Muscle of arm (tissue), 14 donors: ENCODE measurements at places on chromosomes 16 and 17. TPM values are rescaled to one million over a fixed set of nuclear protein-coding genes. Genes with fewer than 3 reads are reported as not detected.

Gene FAM83G
- polyA plus RNA-seq = 0.19 TPM

Gene ZG16B
- polyA plus RNA-seq = 0.24 TPM

Gene GGT6
- polyA plus RNA-seq = not detected

Gene C17orf113
- polyA plus RNA-seq = 0.92 TPM

Gene TBC1D3B
- polyA plus RNA-seq = 3.8 TPM

Gene NPIPA8
- polyA plus RNA-seq = 0.27 TPM

Gene ATXN1L
- 19.5 TPM for polyA plus RNA-seq

Gene KRT33B
- polyA plus RNA-seq = not detected

Gene CHRNE
- 2.0 TPM for polyA plus RNA-seq

Gene RASL10B
- polyA plus RNA-seq = 2.4 TPM

Gene SCARF1
- 7.8 TPM for polyA plus RNA-seq

Gene CLEC18B
- 1.1 TPM for polyA plus RNA-seq

DNA sequence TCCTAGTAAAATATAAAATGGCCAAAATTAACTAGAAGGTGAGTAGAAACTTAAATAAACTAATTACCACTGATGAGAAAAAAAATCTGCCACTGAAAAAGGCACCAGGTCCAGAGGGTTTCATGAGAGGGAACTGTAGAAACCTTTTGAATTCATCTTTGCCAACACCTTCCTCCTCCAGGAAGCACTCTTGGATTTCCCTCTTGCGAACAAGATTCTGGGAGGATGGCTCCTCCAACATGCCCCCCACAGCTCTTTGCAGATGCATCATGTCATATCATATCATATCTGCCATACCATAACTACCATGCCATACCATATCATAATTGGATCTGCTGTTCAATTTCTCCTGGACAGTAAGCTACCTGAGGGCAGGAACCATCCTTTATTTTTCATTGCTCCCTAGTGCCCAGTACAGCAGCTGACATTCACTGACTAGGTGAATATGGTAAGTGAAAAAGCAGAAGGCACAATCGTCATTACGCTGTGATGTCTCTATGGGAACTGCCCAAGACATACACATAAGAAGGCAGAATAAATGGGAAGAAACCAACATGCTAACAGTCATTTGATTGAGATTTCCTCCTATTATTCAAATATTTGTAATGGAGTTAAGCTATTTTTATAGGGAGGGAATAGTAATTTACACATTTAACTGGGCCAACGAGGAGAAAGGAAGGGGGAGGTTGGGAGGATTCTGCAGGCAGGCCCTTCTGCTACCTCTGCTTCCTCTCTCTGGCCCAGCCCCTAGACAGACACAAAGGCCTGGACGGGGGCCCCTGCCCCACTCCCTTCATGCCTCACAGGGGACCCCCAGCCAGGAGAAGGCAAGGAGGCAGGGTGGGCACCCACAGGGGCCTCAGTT lies 110.1 kb upstream of the SMURF2 start:
- DNase-seq = no peak

DNA sequence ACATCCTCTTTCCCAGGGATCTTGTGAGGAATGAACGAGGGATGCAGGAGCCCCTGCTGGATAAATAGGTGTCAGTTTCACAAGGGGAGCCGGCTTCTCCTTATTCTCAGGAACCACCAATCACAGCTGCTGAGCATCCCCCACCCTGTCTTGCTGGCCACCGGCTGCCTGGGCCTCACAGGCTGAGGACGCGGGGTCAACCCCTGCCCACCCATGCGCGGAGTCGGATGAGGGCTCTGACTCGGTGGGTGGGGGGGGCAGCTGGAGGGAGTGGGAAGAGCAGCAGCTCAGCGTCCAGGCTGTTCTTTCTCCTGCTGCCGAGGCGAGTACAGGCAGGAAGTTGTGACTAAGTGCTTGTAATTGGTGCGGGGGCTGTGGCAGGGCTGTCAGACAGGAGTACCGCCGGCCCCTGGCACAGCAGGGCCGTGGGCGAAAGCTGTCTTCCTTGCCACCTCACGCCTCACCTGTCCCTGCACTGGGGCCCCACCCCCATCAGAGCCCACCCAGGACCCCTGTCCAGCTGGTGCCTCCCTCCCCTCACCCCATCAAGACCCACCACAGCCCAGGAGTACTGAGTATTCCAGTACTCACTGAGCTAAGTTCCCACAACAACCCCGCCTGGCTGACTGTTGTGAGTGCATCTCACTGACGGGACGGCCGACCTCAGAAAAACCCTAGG lies 11.0 kb upstream of the DPEP1 start:
- DNase-seq = no peak

GRCh38 chr17:73731733-73732132 lies 87.5 kb upstream of the SDK2 start:
- DNase-seq = no peak

- peak; percentile 57 for DNase-seq
Measured at GRCh38 chr17:3647769-3648555, 11.4 kb downstream of the CTNS start.

DNA sequence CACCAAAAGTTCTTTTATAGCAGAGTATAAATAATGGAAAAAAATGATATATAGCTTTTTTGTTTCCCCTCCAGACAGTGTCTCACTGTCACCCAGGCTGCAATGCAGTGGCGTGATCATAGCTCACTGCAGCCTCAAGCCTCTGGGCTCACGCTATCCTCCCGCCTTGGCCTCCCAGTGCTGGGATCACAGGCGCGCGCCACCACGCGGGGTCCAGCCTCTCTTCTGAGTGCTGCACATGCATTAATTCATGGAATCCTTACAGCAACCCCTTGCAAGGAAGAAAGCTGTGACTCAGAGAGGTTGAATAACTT lies 18.0 kb upstream of the ZNF629 start:
- no peak for DNase-seq

- no peak for DNase-seq
Measured at GRCh38 chr16:68644715-68645493, at the start of gene CDH3. TSS of gene CDH3 (plus strand) at chr16:68645310. CDS start at chr16:68645380, 70 bp downstream.

DNA sequence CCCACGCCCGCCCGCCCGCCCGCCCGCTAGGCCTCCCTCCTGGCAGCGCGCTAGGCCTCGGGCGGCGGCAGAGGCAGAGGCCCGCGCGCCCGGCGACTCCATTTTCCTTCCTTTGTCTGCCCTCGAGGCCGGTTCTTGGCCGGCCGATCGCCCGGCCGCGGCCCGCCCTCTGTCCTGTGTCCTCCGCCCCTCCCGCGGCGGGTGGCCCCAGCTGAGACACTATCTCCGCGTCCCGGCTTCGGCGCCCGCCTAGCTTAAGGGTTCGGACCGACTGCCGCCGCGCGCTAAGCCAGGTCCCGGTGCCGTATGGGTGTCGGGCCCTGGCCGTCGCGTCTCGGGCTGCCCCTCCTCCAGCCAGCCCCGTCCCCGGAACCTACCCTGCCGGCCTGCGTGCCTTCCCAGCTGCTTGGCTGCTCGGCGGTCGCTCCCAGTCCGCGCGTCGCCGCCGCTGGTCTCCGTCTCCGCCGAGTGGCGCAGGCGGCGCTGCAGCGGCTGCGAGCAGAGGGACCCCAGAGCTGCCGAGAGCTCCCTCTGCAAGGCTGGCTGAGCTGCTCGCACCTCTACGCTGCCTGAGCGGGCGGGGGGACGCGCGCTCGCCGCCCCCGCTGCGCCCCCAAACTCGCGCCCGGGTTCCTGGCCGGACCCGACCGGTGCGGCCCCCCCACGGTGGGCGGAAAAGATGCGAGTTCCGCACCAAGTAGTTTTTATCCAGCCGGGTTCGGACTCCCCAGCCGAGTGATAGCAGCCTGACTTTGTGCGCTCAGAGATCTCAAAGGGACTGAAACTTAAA lies 787 bp downstream of the CTCF start:
- peak; percentile 53 for DNase-seq

DNA sequence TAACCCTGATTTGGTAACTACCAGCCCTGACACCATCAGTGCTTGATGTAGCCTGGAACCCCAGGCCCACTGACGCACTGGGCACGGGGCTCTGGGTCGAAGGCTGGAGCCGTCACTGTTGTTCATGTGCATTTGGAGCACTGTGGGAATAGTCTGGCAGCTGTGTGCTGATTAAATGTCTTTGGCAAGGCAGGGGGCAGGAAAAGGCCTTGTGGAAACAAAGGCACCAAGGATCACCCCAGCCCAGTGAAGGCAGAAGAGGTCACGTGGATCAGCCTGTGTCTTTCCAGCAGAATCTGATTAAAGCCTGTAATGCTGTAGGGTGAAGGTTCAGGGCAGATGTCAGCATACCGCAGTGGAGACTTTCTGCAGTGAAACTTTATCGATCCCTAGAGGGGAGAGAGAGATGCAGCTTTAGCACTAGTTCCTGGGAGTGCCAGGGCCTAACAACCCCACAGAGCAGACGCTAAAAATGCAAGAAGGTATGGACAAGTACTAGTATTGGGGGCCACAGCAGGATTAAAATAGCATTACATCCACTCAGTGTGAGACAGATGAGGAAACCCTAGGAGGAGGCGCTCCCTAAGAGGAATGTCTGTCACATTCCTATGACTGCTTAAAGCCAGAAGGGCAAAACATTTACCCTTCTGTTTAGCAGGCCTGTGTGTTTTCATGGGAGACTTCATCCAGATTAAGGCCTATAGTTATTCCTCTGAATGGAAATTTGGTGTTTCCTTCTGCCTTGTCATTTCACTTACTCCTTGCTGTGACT lies 9.7 kb downstream of the ZNHIT3 start:
- DNase-seq = no peak

DNA sequence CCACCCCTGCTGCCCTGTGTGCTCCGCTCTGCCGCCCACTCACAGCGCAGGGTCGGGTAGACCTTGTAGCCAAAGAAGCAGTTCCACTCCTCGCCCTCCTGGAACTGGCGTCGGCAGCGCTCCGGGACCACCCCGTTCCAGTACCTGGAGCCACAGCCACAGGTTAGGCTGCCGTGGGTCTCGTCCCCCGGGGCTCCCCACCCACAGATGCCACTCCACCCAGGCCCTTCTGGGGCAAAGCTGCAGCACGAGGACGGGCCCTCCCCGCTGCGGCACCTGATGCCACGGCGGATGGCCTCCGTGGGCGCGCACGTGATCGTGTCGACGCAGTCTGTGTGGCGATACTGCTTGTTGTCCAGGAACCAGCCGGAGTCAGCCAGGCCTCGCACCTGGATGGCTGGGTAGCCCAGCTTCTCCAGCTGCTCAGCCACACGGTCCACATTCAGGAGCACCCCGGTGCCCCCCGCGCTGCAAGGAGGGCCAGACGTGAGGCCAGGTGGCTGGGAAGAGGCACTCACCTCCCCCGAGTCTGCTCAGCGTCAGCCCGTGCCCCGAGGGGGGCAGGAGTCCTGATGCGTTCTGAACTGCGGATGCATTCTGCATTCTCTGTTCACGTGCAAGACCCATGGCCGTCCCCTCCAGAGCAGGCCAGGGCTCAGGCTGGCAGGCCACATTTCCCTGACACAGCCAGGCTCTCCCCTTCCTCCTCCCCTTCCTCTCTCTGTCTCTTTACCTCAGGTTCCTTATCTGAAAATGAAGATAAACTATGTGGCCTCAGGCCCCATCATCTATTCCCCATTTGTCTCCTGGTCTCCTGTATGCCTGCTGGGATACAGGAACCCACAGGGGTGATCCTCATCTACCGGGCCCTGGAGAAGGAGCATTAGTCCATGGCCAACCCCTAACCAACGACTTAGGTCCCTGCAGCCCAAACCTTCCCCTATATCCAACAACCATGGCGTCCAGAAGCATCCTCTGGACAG lies 4.1 kb downstream of the NOTUM start:
- DNase-seq = no peak

DNA sequence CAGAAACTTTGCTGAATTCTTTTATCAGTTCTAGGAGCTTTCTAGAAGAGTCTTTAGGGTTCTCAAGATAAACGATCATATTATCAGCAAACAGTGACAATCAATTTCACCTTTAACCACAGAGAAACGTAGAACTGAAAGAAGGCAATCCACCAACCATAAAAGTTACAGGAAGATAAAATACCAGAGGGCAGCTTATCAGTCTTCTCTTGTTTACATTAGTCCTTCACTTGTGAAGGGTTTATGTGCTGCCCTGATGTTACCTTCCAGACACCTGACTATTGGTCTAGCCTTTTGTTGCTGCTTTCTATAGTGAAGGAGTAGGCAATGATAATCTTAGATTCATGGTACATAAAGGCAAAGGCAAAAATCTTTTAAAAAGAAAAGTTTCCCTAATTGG lies 73.2 kb upstream of the EFCAB3 start:
- no peak for DNase-seq

DNA sequence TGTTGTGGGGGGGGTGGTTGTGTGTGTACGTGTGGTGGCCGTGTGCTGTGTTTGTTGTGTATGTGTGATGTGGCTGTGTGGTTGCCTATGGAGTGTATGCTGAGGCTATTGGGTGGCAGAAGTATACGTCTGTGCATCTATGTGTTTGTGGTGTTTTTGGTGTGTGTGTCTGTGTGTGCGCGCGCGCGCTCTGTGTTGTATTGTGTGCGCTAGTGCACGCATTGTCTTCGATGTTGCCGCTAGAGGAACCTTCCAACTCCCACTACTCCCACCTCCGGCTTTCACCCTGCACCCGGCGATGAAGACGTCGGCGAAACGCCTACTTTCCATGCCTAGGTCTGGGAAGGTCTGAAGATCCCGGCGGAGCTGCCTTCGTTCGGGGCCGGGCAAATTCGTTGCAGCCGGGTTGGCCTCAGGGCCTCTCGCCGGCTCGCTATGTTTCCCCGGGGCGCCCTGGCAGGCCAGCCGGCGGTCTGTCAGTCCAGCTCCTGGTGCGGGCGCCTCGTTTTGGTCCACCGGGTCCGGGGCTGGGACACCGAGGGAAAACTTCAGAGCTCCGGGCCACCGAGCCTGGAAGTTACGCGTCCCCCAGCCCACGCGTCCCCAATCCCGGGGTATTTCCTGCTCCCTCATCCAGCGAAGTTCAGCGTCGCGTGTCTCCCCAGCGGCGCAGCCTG lies 5.2 kb upstream of the DLX4 start:
- DNase-seq = peak; percentile 15

DNA sequence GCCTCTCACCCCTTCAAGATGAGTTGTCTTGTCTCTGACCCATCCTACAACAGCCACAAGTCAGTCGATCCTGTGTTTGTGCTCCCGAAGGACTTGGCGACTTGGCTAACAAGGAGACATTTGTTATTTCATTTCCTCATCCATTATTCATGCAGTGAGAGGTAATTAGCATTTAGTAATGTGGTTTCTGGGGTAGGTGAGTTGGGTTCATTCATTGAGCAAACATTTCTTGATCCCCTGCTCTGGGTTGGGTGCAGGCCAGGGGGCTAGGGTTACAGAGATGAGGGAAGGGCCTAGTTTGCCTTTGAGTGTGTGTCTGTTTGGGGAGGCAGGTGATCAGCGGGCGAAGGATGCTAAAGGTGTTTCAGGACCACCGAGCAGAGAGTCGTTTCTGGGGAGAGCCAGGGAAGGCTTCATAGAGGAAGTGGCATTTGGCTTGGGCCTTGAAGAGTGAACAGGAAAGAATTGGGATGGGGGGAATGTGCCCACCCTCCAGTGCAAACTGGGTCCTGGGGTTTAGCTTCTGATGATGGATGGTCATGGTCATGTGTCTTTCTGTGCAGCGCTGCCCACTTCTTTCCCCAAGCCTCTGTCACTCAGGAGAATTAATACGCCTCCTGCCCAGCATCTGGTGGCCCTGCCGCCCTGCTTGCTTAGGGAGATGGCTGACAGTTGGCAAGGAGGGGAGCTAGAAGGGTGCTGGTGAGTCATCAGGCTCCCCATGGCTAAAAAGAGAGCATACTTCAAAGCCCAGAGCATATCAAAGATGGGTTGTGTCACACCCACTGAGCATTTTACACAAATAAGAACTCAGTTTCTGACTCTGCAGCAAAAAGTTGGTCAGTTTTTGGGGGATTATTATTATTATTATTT lies 38.5 kb downstream of the MSI2 start:
- DNase-seq = no peak
